ENCODE measurements at places on chromosomes 13 and 19.

- DNase-seq: no peak
These were observed 141.2 kb upstream of the KLHL1 start for GRCh38 chr13:70249332-70250064.

- DNase-seq: no peak
These were observed 294.1 kb downstream of the DLEU7 start for GRCh38 chr13:50549221-50549942.

GRCh38 chr19:43462785-43463380, 2.5 kb downstream of the LYPD3 start:
- no peak for DNase-seq

DNA sequence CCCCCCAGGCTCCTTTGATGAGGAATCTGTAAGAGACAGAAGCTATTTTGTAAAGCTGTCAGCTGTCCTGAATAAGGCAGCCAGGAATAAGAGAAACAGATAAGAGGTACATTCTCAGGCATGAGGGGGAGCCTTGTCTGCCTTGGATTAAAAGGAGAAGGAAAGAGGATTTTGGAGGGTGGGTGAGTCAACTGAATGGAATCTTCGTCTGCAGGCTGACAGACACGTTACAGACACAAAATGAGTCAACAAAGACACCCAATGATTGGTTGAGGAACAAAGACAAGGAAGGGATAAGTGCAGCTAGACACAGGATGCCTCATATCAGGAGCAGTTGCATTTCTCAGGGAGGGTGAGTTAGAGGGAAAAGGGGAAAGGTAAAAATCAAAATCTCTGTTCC, 162.5 kb downstream of the OLFM4 start:
- no peak for DNase-seq

GRCh38 chr13:51432576-51432975, 20.3 kb downstream of the INTS6 start:
- no peak for DNase-seq

- no peak for DNase-seq
These were observed 55.5 kb downstream of the IRS2 start for GRCh38 chr13:109730812-109731335.

DNA sequence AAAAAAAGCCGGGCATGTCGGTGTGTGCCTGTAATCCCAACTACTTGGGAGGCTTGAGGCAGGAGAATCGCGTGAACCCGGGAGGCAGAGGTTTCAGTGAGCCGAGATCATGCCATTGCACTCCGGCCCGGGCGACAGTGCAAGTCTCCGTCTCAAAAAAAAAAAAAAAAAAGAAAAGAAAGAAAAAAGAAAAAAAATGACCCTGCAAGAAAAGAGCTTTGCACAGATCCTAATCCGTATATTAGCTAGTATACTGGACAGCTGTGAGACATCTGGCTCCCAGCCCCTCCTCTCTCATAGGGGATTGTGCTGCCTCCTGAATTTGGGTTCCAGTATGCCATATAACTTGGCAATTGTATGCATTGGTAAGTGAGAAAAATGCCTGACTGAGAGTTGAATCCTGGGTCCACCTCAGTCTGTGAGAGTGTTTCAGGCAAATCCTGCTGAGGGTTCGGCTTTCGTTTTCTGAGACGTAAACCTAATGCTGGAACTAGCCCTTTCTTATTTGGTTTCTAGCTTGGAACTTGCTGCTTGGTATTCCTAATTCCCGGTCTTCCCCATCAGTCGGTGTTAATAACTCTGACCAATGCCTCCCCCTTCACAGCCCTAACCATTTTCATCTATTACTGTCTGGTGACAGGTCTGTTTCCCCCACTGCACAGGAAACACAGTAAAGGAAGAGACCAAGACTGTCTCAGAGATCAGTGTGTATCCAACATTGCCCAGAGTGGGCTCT, 1.3 kb upstream of the AKT2 start:
- DNase-seq: no peak

DNA sequence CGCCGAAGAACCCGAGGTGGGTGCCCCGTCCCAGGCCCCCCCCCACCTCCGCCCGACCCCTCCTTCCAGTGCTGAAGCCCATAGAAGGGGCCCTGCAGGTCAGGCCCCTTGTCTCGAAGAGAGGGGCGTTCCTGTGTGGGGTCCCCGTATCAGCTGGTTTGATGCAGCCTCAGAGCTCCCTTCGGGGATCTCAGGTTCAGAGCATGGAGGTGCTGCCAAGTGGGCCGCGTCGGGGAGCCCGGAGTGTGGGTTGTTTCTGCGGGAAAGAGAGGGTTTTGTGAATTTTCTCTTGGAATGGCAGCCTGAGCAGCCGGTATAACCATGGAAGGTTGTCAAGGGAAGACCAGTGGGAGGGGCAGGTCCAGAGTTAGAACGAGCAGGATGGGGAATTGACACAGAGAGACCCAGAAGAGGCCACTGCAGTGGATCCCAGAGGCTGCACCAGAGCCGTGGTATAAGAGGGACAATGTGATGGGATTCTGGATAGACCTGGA, 384 bp downstream of the TRAPPC2B start:
- no peak for DNase-seq

- no peak for DNase-seq
These were observed 9.1 kb upstream of the POP4 start for GRCh38 chr19:29596885-29597525.

DNA sequence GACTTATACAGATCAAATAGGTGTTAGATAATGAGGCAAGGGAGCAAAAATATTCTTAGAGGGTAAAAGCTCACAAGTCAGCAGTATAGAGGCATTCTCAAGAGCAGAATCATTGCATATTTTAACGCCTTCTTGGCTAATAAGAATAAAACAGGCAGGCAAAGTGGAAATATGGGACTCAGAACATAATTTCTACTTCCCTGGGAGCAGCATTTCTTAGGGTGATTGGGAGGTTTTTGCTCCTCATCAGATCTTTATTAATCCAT, 39.6 kb downstream of the LHFPL6 start:
- no peak for DNase-seq

DNA sequence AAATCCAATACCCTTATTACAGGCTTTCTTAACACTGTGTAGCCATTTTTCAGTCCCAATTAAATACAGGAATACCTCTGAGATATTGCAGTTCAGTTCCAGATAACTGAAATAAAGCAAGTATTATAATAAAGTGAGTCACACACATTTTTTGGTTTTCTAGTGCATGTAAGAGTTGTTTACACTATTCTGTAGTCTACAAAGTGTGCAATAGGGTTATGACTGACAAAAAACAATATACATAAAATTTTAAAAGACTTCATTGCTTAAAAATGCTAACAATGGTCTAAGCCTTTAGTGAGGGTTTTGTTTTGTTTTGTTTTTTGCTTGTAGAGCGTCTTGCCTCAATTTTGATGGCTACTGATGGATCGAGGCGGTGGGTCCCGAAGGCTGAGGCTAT, 434.4 kb upstream of the NBEA start:
- DNase-seq: no peak

DNA sequence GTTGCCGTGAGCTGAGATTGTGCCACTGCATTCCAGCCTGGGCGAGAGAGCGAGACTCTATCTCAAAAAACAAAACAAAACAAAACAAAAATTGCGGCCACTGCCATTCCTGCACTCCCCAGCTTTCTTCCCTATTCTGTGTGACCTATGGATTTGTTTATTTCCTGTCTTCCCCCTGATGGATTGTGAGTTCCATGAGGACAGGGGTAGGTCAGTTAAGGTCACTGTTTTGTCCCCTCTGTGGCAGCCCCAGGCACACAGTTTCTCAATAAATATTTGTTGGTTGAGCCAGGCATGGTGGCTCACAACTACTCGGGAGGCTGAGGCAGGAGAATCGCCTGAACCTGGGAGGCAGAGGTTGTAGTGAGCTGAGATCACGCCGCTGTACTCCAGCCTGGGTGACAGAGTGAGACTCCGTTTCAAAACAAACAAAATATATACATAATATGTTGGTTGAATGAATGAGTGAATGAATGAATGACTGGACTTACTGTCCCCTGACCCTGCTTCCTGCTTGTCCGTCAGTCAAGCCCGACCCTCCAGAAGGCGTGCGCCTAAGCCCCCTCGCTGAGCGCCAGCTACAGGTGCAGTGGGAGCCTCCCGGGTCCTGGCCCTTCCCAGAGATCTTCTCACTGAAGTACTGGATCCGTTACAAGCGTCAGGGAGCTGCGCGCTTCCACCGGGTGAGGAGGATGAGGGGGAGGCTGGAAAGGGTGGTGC, 5.0 kb downstream of the EBI3 start:
- no peak for DNase-seq

DNA sequence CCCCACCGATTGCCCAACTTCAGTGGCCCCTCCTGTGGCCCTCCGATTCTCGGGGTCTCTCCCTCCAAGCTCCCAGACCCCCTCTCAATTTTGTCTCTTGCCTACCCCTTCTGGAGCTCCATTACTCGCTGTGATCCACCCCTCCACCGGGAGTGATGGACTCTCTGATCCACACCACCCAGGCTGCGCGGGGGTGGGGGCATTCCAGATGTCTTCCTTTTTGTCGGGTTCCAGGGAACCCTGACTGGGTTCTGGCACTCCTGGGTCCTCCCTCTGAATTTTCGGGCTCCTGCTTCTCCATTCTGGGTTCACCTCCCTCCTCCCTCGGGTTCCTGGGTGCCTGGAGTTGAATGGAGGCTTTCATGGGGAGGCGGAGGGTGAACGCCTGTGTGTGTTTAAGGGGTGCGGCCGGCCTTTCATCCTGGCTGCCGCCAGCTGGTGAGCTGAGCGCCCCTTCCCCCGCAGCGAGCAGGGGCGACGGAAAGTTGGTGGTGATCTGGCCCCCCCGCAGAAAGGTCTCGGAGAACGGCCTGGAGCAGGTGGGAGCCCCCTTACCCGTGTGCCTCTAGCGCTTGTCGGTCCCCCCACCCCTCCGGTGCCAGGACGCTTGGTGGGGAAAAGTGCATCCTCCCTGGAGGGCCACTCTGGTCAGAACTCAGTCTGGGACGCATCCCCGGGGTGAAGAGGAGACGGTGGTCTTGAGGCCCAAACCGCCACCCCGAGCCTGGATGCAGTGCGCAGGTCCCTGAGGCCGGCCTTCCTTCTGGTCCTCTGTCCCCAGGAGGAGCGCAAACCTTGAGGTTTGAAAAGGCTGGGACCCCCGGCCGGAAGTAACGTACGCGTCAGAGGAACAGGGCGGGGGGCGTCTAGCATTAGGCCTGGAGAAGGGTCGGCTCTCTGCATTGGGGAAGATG, 1.6 kb downstream of the MISP3 start:
- no peak for DNase-seq

- DNase-seq: peak; percentile 26
These were observed 681 bp downstream of the SLC5A5 start for GRCh38 chr19:17872251-17873001.

DNA sequence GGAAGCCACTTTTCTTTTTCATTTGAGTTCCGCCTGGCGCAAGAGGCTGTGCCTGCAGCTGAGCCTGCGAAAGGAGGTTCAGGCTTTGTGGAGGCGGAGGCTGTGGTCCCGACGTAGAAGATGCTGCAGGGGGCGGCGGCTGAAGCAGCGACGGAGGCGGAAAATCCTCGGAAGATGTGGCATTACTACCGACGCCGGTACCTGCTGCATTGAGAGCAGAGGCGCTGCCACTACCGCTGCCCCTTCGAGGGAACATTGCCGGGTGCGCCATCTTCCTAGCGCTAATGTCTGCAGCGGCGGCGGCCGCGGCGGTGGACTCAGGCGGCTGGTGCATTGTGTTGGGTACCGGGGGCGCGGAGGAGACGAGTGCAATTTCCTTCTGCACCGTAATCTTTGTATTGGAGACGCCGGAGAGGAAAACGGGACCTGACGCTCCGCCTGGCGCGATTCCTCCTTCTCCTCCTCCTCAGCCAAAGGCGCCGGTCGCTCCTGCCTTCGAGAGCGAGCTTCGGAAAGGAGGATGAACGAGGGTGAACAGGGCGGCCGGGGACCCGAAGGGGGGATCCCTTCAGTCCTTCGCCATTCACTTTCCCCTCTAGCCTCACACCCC, at the start of gene TSC22D1:
TSS of gene TSC22D1 (minus strand) at position 590 of the 610 bp plus-strand sequence. CDS start at position 334, 256 bp downstream.
- peak; percentile 37 for DNase-seq

GRCh38 chr13:19862481-19863313, 752 bp downstream of the ZMYM5 start:
- DNase-seq: peak; percentile 20

GRCh38 chr13:30720172-30720869, 15.0 kb upstream of the ALOX5AP start:
- DNase-seq: no peak

- no peak for DNase-seq
These were observed 409.7 kb downstream of the KCNRG start for GRCh38 chr13:50424993-50425392.

DNA sequence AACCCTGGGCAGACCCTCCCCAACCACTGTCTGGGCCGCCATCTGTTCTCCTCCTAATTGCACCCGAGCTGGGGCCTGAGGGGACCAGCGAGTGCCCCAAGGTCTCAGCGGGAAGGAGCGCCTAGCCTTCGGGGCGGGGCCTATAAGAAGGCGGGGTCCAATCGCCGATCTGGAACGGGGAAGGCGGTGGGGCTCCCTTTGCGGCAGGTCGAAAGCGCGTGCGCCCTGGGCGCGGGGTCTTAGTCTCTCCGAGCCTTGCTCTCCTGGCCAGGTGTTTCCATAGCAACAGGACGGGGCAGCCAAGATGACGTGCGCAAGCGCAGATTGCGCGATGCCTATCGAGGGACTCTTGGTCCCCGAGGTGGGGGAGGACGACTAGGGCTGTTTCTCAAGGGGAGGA, 2.8 kb downstream of the MAST1 start:
- DNase-seq: no peak

- no peak for DNase-seq
These were observed 1527.1 kb upstream of the PRR20A start for GRCh38 chr13:55613429-55614187.

GRCh38 chr13:76715621-76716020, 170.6 kb downstream of the KCTD12 start:
- DNase-seq: no peak

GRCh38 chr13:34322014-34322742, 504.2 kb downstream of the RFC3 start:
- no peak for DNase-seq

DNA sequence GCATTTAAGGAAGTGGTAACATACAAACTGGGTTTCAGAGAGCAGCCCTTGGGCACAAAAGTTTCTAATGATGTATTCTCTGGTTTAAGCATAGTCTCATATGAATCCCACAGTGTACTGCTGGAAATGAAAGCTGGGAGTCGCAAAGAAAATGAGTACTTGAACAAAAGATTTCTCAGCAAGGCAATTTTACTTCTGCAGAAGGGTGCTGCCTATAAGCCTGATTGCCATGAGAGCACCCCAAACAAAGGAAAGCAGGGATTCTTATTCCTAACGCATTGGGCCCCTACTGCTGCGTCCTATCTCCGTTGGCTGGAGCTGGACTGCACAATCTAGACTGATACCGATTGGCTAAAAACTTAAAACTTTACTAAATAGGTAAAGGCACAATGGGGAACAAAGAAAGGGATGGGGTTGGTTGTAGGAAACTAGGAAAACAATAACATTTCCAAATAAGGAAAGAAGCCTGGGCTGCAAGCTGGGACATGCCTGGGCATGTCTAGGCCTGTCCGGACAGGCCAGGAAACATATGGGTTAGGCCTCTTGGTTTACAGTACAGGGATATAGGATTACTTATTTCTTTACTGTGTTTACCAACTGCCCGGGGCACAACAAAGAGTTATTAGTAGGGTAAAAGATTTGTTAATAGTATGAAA, 27.4 kb upstream of the VN1R4 start:
- DNase-seq: no peak

DNA sequence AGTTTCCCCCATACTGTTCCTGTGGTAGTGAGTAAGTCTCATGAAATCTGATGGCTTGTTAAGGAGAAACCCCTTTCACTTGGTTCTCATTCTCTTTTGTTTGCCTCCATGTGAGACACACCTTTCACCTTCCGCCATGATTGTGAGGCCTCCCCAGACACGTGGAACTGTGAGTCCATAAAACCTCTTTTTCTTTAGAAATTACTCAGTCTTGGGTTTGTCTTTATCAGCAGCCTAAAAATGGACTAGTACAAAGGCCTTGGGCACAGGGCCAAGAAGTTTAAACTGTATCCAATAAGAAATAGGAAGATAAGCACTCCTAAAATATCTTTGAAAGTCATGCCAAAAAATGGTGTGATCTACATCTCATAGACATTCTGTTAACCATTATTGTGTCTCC, 176.9 kb downstream of the TBC1D4 start:
- DNase-seq: no peak
